Activated B cell treated with CpG ODN at 0.5 μM for 24 hours (primary cell): ENCODE measurements at places on chromosomes 2 and 18. TPM values are rescaled to one million over a fixed set of nuclear protein-coding genes. Genes with fewer than 3 reads are reported as not detected.

The TDRD15 gene
- total RNA-seq: 0.49 and 0.58 TPM in 2 replicates

GRCh38 chr18:68608851-68609490 lies 105.9 kb downstream of the TMX3 start:
- no peaks in the 10 kb centered on the region for H3K36me3 ChIP-seq
- H3K4me3 ChIP-seq: no peak overlapping the region
- no peak overlapping the region for H3K27ac ChIP-seq

DNA sequence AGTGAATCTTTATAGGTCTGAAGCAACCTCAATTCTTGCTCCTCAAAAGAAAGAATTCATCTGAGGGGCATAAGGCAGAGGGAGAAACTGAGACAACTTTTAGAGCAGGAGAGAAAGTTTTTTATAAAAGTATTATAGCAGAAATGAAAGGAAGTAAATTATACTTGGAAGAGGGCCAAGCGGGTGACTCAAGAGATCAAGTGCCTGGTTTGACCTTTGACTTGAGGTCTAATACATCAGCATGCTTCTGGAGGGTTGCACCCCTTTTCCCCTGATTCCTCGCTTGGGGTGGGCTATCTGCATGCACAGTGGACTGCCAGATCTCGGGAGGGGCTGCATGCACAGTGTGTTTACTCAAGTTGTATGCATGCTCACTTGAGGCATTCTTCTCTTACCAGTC lies 268.5 kb upstream of the LRATD1 start:
- no peaks in the 10 kb centered on the region for H3K36me3 ChIP-seq
- no peak overlapping the region for H3K4me3 ChIP-seq
- no peaks in the 10 kb centered on the region for H3K27me3 ChIP-seq
- no peak overlapping the region for H3K27ac ChIP-seq

GRCh38 chr18:77320971-77321559 lies 71.4 kb downstream of the GALR1 start:
- peaks cover 6% of the 10 kb centered on the region for H3K27me3 ChIP-seq
- H3K27ac ChIP-seq: no peak overlapping the region
- H3K4me3 ChIP-seq: no peak overlapping the region
- no peak for DNase-seq

DNA sequence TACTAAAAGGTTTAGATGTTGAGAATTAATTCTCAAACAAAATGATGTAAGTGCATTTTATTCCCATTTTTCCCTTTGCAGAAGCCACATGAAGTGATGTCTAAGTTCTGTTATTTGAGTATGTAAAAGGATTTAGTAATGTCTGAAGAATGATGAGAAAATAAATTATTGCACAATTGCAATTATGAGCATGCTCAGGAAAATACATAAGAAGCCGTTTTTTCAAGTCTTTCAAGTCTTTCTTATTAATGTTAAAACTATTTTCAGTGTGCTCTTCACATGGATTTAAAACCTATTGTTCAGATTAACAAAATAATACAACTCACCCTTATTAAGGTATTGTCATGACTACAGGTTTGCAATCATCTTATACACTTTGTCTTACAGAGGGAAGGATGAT lies 331.4 kb upstream of the NETO1 start:
- no peak for DNase-seq
- no peak overlapping the region for H3K27ac ChIP-seq
- no peaks in the 10 kb centered on the region for H3K27me3 ChIP-seq
- no peak overlapping the region for H3K4me3 ChIP-seq
- H3K4me1 ChIP-seq: no peaks in the 10 kb centered on the region

The LIMS4 gene
- total RNA-seq: 0.47 TPM in 1 of 2 replicates, not detected in the other

DNA sequence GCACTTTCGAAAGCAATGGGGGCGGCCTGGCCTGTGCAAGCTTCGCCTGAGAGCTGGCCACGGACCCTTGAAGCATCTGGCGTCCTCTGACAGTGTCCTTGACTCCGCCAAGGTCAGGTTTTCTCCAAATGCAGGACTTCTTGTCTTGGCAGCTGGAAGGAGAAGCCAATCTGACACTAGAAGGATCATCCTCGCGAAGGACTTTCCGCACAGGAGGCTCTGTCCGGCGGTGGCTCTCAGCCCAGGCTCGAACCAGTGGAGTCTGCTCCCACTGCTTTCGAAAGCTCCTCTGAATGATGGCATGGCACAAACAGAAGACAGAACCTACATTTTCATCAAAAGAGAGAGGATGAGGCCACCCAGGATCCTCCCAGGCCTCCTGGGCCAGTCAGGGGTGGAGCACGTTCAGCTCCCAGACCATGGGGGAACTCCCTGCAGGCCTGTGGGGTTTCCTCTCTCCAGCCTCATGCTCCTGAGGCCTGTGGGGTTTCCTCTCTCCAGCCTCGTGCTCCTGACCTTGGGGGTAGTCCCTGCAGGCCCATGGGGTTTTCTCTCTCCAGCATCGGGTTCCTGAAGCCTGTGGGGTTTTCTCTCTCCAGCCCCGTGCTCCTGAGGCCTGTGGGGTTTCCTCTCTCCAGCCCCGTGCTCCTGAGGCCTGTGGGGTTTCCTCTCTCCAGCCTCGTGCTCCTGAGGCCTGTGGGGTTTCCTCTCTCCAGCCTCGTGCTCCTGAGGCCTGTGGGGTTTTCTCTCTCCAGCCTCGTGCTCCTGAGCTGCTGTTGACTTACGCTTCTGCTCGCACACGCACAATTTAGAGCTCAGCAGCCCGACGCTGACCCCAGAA lies 396.5 kb upstream of the SALL3 start:
- no peaks in the 10 kb centered on the region for H3K4me1 ChIP-seq
- no peaks in the 10 kb centered on the region for H3K36me3 ChIP-seq
- DNase-seq: no peak
- no peaks in the 10 kb centered on the region for H3K27me3 ChIP-seq
- H3K27ac ChIP-seq: no peak overlapping the region
- no peak overlapping the region for H3K4me3 ChIP-seq

- peaks cover 15% of the 10 kb centered on the region for H3K36me3 ChIP-seq
- peak within 1 kb of the TSS; percentile 91 for H3K27ac ChIP-seq
- peaks cover 44% of the 10 kb centered on the region for H3K4me1 ChIP-seq
- H3K27me3 ChIP-seq: no peaks in the 10 kb centered on the region
- peak within 1 kb of the TSS; percentile 97 for H3K4me3 ChIP-seq
Observed at GRCh38 chr2:164841719-164842623, at the start of gene COBLL1. TSS of gene COBLL1 (minus strand) at chr2:164841823. CDS start at chr2:164841196, 627 bp downstream.

DNA sequence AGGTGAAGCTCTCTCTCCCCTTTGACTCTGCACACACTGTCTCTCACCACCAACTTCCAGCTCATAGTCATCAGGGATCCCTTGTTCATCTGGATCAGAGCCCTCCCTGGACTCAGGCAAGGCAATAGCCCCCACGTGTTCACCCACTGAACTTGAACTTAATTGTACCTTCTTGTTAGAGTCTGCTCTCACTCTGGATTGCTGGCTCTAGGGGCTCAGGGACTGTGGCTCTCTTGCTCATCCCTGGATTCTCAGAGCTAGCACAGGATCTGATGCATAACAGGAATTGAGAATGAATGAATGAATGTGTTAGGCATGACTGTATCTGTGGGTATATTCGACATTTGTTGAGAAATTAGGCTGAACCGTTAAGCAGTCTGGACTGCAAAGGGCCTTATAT lies 16.7 kb upstream of the ASAP2 start:
- H3K27me3 ChIP-seq: peaks cover 5% of the 10 kb centered on the region
- no peaks in the 10 kb centered on the region for H3K36me3 ChIP-seq
- H3K4me1 ChIP-seq: no peaks in the 10 kb centered on the region
- no peak overlapping the region for H3K4me3 ChIP-seq
- DNase-seq: no peak

GRCh38 chr2:11698009-11698922 lies 28.3 kb upstream of the NTSR2 start:
- H3K27me3 ChIP-seq: no peaks in the 10 kb centered on the region
- H3K4me3 ChIP-seq: no peak overlapping the region
- no peaks in the 10 kb centered on the region for H3K4me1 ChIP-seq
- no peak for DNase-seq
- H3K36me3 ChIP-seq: no peaks in the 10 kb centered on the region

GRCh38 chr2:231877533-231878456 lies 48.4 kb downstream of the NPPC start:
- H3K27ac ChIP-seq: no peak overlapping the region
- peaks cover 30% of the 10 kb centered on the region for H3K27me3 ChIP-seq
- H3K4me3 ChIP-seq: no peak overlapping the region

DNA sequence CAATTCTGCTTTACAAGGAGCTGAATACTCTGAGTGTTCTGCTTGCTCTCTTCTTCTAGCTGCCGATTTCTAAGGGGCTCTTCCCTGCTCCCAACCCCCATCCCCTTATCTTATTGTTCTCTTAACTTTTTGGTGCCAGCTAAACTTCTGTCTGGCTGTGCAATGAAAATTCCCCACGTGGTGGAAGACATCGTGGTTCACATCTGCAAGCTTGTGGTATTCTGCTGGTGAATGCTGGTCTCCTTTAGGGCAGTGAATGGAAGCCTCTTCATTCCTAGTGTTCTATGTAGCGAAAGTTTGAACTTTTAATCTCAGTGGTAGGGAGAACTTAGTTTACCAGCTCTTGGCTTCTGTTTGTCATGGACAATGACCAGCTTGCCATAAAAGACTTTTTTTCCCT lies 406.0 kb upstream of the ZEB2 start:
- H3K4me3 ChIP-seq: no peak overlapping the region
- no peak for DNase-seq
- no peak overlapping the region for H3K27ac ChIP-seq
- peaks cover 7% of the 10 kb centered on the region for H3K4me1 ChIP-seq
- no peaks in the 10 kb centered on the region for H3K27me3 ChIP-seq

DNA sequence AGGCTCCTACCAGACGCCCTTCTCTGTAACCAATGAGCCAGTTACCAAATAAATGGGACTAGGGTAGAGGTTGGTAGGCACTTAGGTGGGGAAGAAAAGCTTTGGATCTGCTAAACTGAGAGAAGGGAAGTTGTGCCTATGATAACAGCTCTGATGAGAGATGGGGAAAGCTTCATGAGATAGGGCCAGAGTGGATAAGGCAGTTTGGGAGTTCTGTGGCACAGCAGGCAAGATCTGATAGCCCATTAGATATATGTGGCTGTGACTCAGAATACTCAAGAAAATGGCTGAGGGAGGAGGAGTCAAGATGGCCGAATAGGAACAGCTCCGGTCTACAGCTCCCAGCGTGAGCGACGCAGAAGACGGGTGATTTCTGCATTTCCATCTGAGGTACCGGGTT lies 99.8 kb downstream of the PDE11A start:
- H3K27ac ChIP-seq: no peak overlapping the region
- H3K4me3 ChIP-seq: no peak overlapping the region

The PLEKHH2 gene
- 0.07 and 0.11 TPM in 2 replicates for total RNA-seq

The TMEM131 gene
- total RNA-seq: 121 and 146 TPM in 2 replicates

The ONECUT2 gene
- total RNA-seq: not detected in 2 replicates

The TEKT4 gene
- 0.15 TPM in 1 of 2 replicates, not detected in the other for total RNA-seq

DNA sequence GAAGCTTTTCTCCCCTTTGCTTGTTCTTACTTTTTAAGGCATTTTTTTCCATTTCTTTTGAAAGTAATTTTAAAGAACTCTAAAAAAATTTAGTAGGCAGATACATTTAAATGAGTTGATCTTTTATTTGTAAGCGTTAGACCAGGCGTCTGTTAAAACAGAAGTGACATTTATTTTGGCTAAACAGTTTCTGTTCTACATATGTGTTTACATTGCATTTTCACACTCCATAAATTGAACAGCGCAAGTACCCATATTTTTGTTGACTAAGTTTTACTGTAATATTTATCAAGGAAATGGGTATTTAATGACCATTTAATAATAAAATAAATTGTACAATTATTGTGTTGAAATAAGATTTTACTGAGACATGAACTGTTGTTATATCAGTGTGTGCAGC lies 21.9 kb downstream of the PPM1B start:
- H3K27ac ChIP-seq: no peak overlapping the region
- no peak for DNase-seq
- peaks cover 73% of the 10 kb centered on the region for H3K4me1 ChIP-seq
- H3K36me3 ChIP-seq: peaks cover 22% of the 10 kb centered on the region
- no peak overlapping the region for H3K4me3 ChIP-seq

DNA sequence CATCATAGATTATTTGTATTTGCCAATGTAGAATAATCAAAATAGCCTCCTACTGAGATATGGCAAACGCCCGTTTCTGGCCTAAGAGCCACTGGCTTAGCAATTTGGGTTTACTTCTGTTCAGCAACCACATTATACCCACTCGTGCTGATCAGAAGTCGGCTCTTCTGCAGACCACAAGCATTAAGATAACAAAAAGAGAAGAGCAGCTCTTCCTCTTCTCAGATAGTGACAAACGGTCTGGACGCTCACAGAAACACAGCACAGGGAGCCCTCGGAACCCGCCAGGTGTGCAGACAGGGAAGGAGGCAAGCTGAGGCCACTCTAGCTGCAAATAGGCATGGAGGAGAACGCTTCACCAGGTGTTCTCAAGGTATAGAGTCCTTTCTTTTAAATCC lies 164.0 kb downstream of the HDAC4 start:
- H3K4me3 ChIP-seq: no peak overlapping the region
- H3K27ac ChIP-seq: no peak overlapping the region
- peaks cover 16% of the 10 kb centered on the region for H3K4me1 ChIP-seq
- H3K27me3 ChIP-seq: no peaks in the 10 kb centered on the region

GRCh38 chr2:48397281-48397680 lies 132.7 kb upstream of the STON1 start:
- H3K27ac ChIP-seq: no peak overlapping the region
- no peaks in the 10 kb centered on the region for H3K36me3 ChIP-seq
- H3K4me3 ChIP-seq: no peak overlapping the region
- DNase-seq: no peak

The GCG gene
- not detected in 2 replicates for total RNA-seq

- DNase-seq: no peak
- no peaks in the 10 kb centered on the region for H3K27me3 ChIP-seq
- H3K27ac ChIP-seq: no peak overlapping the region
- H3K36me3 ChIP-seq: no peaks in the 10 kb centered on the region
Observed at GRCh38 chr2:140526575-140526974, 1604.2 kb downstream of the LRP1B start.

DNA sequence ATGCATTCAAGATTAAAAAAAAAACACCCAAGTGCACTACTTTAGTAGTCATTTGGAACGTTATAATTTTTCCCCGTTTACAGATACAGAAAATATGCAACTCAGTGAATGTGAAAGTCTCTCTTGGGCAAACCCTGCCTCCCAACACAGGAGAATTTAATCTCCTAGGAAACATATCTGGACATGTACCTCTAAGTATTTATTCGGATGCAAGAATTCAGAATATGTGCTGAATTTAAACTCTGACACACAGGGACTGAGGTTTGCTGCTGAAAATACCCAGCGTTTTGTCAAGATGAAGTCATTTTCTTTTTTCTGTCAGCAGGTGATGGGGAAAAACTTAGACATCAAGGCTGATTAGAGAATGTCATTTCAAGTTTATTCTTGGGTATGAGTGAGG lies 105.4 kb downstream of the ACKR3 start:
- H3K27ac ChIP-seq: no peak overlapping the region
- no peaks in the 10 kb centered on the region for H3K36me3 ChIP-seq
- peaks cover 14% of the 10 kb centered on the region for H3K27me3 ChIP-seq
- no peaks in the 10 kb centered on the region for H3K4me1 ChIP-seq
- H3K4me3 ChIP-seq: no peak overlapping the region

The RNF125 gene
- 2.1 and 3.1 TPM in 2 replicates for total RNA-seq

DNA sequence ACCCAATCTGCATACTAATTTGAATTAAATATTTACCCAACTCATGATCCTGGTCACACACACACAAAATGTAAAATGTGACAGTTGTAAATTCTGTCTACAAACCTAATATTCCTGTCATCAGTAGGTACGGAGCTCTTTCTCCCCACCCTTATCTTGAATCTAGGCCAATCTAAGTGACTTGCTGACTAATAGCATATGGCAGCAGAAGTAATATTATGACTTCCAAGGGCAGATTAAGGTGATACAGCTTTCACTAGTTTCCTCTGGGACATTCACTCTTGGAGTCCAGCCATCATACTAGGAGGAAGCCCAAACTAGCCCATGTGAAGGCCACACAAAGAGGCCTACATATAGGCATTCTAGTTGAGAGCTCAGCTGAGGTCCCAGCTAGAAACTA lies 89.4 kb downstream of the TMEM131 start:
- no peaks in the 10 kb centered on the region for H3K27me3 ChIP-seq
- H3K36me3 ChIP-seq: peaks cover 58% of the 10 kb centered on the region
- H3K4me3 ChIP-seq: peak overlapping the region; percentile 4
- H3K4me1 ChIP-seq: peaks cover 58% of the 10 kb centered on the region
